ENCODE measurements at places on chromosomes 11 and 22. TPM values are rescaled to one million over a fixed set of nuclear protein-coding genes. Genes with fewer than 3 reads are reported as not detected.

GRCh38 chr22:27863001-27863400 is 56.1 kb downstream of the PITPNB start:
- no peak for DNase-seq

DNA sequence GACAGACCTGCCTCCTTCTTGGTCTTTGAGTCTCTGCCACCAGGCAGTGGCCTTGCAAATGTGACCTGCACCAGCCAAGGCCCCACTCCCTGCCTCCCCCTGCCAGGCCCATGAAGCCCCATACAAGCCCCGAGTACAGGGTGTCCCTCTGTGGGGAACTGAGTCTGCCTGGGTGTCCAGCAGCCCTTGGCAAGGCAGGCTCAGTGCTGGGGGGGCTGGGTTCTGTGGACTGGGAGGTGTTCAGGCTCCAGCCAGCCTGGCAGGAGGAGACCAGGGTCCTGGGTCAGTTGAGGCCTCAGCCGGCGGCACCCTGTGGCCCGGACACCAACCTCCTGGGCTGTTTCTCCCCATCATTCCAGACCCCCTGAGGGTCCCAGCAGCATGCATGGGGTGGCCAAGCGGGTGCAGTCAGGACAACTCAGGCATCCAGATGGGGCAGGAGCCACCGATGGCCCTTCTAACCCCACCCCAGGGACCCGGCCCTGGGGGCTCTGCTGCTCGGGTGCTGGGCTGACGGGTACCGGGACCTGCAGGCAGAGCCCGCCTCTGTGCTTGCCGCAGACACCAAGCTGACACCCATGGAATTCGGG is 5.7 kb downstream of the MUC5AC start:
- DNase-seq: no peak

GRCh38 chr11:2588809-2589537 is 110.8 kb downstream of the KCNQ1OT1 start:
- DNase-seq: no peak

DNA sequence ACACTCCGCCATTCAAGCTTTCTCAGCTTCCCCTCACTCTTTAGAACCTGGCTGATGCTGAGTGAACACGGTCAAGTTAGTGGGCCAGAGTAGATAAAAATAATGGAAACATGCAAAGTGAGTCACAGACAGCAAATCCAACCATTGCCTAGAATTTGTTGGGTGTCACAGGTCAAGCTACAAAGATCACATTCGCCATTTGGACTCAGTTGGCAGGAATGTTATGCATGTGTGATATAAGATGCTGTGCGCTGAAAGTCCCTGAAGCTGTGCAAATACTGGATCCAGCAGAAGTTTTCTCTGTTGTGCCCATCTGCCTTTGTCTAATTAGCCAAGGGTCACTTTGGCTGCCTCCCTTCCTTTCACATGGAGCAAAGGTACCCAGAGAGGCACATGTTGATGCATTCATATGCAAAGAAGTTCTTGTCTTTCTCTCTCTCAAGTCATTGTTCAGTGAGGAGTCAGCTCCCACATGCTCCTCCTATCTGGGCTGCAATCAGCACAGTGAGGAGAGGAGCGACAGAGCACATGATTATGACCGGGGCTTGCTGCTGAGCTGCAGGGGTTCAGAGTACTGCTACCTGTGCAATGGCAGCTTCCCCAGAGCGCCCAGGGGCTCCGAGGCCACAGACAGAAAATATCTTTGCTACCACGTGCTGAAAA is 39.7 kb downstream of the FLI1 start:
- DNase-seq: peak; percentile 34

DNA sequence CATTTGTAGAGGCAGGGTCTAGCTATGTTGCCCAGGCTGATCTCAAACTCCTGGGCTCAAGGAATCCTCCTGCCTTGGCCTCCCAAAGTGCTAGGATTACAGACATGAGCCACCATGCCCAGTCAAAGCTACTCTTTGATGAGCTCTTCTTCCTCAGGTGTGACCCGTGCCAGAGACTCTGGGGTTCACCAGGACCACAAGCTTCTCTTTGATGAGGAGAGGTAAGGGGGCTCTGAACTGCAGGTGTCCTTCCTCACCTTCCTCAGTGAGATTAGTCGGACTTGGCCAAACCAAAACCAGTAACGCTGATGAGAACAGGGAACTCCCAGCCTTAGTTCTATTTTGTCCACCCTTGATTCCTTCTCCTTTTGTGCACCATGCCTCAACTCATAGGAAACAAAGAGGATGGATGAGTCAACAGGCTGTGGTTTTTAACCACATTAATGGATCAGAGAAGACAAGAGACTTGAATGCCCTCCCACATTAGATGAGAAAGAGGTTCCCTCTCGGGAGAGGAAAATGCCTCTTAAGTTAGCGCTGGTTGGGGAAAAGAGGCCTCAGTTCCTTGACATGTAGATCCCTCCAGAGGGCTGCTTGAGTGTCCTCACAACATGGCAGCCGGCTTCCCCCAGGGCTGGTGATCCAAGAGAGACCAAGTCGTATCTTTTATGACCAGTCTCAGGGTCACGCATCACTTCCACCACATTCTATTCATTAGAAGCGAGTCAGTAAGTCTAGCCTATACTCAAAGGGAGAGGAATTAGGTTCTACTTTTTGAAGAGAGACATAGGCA is 25.7 kb upstream of the CTR9 start:
- DNase-seq: no peak

GRCh38 chr22:28231441-28231840 is 312.4 kb upstream of the PITPNB start:
- DNase-seq: no peak

- DNase-seq: no peak
Measured at GRCh38 chr22:19358195-19358594, 66.7 kb upstream of the CLTCL1 start.

GRCh38 chr22:17268501-17269223 is 49.4 kb upstream of the ADA2 start:
- DNase-seq: peak; percentile 48

DNA sequence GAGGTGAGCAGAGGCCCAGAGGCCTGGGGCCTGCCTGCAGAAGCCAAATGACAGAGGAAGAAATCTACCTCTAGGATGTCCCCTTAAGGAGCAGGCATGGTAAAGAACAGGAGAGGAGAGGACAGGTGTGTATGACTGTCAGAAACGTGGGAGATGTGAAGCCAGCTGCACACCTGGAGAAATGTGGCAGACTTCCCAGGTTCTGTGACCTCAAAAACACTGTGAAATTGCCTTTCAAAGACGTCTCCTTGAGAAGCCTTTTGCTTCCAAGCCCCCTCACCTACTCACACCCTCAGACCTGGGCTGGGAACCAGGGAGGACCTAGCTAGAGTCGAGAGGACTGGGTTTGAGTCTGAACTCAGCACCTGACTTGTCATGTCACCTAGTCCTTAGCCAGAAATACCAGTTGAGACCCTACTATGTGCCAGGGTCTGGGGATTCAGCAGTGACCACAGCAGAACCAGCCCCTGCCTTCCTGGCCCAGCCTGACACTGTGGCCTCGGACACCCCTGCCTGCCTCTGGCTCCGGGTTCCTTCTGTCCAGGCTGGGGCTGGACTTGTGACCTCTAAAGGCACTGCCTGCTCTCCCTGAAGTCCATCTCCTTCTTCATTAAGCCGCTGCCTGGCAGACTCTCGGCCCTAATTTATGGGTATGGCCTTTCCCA is 5.6 kb downstream of the TPBGL start:
- no peak for DNase-seq

- DNase-seq: peak; percentile 64
Measured at GRCh38 chr22:41831383-41831782, 1.5 kb upstream of the SREBF2 start.

GRCh38 chr22:43985532-43985931 is 30.3 kb downstream of the SAMM50 start:
- DNase-seq: no peak

DNA sequence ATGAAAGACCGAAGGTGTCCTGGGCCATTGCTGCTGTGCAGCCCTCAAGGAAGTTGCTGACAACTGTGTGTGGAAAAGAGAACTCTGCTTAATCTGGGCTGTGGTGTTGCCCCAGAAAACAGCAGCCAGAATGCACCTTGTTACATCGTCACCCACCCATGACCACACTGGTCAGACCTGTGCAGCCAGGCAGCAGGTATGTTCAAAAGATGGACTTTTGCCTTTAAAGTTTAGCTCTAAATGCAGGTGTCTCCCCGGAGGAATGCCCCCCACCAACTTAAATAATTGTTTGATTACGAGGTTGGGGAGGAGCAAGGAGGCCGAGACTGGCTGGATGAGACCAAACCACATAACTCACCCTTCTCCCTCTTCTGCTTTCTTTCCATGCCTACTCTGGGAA is 15.3 kb upstream of the POLA2 start:
- DNase-seq: no peak

DNA sequence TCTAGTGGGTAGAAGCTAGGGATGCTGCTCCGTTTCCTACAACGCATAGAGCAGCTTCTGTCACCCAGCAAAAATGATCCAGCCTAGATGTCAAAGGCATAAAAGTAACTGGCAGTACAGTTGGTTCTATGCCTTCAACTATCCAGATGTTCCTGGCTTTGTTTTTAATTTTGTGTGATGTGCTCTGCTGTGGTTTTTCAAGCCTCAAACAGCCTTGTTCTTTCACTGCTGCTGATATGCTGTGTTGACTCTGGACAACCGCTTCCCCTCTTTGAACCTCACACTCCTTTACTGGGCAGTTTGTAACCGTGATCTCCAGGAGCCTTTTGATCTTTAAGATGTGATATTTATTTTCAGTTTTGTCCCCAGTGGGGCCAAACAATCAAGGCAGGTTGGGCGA is 116.4 kb downstream of the SEZ6L start:
- no peak for DNase-seq

DNA sequence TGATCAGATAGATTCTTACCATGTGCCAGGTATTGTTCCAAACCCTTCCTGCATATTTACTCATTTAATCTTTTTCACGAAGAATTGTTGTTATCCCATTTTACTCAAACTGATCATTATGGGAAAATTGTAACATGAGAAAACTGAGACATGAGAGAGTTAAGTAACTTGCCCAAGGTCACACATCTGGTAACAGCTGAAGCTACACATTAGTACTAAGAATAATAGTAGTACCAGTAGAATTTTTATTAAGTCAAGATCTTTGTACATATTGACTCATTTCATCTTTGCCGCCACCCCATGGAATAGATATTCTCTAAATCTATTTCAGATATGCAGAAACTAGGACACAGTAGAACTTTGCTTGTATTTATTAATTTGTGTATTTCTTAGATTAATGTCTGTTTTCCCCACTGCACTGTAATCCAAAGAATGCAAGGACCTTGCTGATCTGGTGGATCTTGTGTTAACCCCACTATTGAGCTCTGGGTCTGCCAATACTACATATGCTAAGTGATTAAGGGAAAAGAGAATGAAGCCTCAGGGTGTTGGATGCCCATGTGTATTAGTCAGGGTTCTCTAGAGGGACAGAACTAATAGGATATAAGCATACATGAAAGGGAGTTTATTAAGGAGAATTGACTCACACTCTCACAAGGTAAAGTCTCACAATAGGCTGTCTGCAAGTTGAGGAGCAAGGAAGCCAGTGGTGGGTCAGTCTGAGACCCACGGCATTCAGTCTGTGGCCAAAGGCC is 72.8 kb downstream of the PARVA start:
- DNase-seq: no peak

GRCh38 chr11:94588366-94588942 is 21.3 kb downstream of the PIWIL4 start:
- DNase-seq: no peak

- no peak for DNase-seq
Measured at GRCh38 chr11:445765-446588, 4.1 kb upstream of the PTDSS2 start.

- DNase-seq: no peak
Measured at GRCh38 chr11:10762913-10763421, 11.9 kb downstream of the CTR9 start.

GRCh38 chr11:104323841-104324240 is 159.9 kb upstream of the PDGFD start:
- DNase-seq: no peak

GRCh38 chr11:7538031-7538430 is 24.2 kb downstream of the PPFIBP2 start:
- DNase-seq: no peak

GRCh38 chr11:129766898-129767604 is 48.6 kb upstream of the TMEM45B start:
- DNase-seq: no peak

DNA sequence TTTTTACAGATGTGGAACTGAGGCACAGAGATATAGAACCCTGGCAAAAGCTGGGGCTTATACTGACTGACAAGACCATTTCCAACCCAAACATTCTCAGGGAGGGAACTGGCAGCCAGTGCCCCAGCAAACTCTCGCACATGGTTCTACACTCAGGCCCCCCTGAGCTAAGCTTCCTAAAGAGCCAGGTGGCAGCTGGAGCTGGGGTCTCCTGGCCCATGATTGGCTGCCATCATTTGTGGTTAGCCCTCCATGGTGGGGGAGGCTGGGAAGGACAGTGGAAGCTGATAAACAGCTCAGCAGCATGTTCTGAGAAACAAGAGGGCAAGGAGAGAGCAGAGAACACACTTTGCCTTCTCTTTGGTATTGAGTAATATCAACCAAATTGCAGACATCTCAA is at the start of gene RAG1:
TSS of gene RAG1 (plus strand) at position 314 of the 400 bp plus-strand sequence. CDS start 5,298 bp downstream, outside the sequence.
- no peak for DNase-seq

DNA sequence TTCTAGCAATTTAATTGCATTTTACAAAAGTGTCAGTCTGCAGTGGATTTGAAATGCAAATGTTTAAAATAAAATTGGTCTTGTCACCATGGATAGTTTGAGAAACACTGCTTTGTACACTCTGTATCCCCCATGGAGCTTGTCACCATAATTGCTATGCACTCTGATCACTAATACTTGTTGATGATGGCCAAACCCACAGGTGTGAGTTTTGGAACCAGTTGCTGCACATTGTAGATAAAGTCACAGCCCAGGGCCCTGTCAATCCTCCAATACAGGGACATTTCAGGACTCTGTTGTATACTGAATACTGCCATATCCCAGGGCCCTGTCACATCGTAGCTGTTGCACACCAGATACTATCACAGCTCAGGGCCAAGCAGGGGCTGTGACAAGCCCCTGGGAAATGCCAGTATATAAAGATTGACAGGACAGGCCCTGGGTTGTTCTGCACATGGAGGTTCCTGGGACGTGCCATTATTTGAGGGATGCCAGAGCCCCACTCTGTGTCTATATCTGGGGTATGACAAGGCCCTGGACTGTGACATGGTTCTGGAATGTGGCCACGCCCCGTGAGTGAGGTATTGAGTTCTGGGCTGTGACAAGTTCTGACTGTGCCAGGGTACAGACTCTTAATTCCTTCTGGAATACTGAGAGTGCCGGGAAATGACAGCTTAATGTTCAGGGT is 27.9 kb upstream of the SMPD1 start:
- no peak for DNase-seq

DNA sequence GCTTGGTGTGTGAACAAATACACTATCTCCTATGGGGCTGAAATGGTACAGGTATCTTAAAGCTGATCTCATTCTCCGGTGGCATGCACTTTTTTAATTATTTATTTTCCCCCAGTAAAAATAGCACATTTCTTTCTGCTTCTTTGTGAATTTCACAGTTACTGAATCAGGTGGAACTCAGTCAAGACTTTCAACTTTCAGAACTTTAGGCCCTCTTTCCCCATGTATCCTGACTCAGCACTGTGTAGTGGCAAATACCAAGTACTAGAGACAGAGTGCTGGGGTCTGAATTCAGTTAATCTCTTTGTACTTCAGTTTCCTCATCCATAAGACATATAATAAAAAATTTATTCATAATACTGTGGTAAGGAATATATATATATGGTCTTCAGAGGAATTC is 223.9 kb downstream of the CSNK2A3 start:
- DNase-seq: no peak

- no peak for DNase-seq
Measured at GRCh38 chr11:15674756-15675155, 560.0 kb downstream of the INSC start.

Gene CCDC81
- polyA plus RNA-seq: 1.1 TPM

Gene KIRREL3
- polyA plus RNA-seq: not detected

Gene PACS1
- polyA plus RNA-seq: 121 TPM

Gene HPS4
- 34.8 TPM for polyA plus RNA-seq

Gene ACR
- polyA plus RNA-seq: not detected

Gene EML3
- polyA plus RNA-seq: 128 TPM

Measured in B cell (primary cell).